ENCODE measurements at places on chromosomes 3 and 15.

- no peak for DNase-seq
Observed at GRCh38 chr3:36696799-36697198, 67.6 kb downstream of the DCLK3 start.

GRCh38 chr3:41365973-41366372, 166.7 kb downstream of the CTNNB1 start:
- no peak for DNase-seq

GRCh38 chr15:69279636-69280035, 19.1 kb upstream of the PAQR5 start:
- DNase-seq, result no peak

DNA sequence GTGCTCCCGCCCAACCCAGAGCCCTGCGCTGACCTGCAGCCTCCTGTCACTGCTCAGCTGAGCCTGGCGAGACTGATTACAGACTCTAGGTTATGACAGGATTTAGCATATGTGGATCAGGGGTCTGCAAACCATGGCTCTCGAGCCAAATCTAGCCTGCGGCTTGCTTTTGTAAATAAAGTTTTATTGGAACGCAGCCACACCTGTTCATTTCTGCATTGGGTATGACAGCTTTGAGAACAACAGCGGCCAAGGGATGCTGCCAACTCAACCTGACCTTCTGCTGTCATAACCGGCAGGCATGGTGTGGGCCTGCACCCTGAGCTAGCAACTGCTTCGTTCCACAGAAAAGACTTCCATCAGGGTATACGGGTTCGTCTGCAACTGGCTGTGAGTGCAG, 50.5 kb upstream of the IQSEC1 start:
- no peak for DNase-seq

DNA sequence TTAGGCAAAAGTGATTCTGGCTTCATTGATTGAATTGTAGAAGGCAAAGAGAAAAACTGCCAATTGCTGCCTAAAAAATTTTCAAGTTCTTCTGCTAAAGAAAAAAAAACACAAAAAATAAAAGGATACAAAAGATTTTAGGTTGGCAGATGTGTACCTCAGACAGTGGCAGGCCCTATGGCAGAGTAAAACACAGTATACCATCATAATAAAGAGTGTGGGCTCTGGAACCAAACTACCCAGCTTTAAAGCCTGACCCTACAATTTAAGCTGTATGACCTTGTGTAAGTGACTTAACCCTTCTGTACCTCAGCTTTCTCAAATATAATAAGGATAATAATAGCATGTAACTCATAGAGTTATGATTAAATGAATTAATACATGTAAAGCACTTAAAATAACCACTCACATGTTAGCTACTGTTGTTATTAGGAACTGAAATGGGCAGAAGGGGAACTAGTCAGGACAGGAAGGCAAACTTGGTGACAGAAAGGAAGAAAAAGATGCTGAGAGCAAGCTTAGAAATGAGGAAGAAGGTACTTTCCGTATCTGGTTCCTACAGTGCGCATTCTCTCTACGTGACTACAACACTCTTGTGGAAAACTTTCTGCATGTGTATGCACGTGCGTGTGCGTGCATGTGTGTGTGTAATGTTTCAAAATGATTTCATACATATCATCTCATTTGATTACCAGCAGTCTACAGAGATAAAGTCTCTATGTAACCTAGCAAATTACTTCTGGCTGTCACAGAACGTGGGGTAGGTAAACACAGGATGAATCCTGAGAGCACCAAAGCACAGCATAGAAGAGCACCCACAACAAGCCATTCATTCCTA, 13.6 kb upstream of the GATM start:
- no peak for DNase-seq

DNA sequence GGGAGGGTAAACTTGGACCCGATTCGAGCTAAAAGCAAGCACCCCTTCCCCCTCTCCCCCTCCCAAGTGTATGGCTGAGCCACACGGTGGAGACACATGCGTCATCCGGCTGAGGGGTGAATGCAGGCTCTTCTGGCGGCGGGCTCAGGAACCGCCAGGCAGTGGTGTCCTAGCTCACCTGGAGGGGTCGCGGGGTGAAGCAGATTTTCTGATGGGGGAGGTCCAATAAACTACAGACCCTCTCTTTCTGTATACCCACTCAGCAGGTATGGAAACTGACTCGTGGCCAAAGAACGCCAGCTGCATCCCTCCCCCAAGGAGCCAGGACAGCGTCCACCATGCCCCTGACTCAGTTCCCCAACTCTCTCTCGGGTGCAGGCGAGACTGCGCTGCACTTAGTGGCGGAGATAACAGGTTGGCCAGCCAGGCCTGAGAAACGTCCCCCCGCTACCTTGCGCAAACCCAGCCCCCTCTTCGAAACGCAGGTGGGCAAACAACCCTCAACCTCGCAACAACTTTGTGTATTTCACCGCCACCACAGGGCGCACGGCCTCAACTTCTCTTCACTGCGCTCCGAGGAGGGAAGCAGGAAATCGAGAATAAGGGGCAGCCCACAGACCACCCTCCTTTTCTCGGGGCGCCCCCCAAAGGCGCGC, 1.3 kb downstream of the MAGI1 start:
- no peak for DNase-seq

- no peak for DNase-seq
Observed at GRCh38 chr3:27034255-27034654, 334.9 kb downstream of the NEK10 start.

DNA sequence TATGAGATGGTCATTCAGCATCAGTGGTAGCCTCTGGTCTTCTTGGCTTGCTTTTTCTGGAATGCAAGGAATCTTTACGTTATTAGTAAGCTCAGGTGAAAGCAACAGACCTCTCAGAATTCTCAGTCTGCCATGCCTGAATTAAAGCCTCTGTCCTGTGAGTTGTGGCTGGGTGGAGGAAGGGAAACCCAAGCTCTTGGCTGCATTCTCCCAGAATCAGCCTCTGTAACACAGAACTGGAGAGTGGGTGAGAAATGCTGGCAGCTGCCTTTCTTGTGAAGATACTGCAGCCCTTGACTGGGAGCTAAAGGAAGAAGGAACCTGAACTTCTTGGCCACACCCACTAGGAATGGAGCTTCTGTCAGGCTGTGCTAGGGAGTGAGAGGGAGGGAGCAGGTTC, 505.8 kb downstream of the EPHA3 start:
- no peak for DNase-seq

DNA sequence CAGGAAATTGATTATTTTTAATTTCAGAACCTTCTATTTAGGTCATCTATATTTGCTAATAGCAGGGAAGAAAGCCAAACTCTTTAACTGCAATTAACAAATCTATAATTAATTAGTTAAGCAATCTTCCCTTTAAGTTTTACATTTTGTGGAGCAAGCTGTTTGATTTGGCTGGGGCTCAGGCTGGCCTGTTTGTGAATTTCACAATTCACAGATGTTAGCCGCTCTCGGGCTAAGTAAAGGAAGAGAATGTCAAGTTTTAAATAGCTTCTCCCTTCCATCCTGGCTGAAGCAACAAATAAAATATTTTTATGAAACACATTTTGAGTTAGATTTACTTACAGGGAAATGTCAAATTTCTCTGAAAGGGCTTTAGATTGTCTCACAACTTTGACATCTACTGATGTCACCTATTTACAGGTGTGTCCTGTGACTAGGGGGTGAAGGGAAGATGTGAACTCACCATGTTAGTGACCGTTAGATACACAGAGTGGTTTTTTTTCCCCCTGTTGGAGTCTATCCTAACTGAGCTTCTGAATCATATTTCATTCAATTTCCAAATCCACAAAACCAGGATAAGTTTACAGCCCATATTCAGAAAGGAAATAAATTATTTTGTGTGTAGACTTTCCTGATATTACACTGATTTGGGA, 1.3 kb upstream of the TP63 start:
- DNase-seq, result no peak

DNA sequence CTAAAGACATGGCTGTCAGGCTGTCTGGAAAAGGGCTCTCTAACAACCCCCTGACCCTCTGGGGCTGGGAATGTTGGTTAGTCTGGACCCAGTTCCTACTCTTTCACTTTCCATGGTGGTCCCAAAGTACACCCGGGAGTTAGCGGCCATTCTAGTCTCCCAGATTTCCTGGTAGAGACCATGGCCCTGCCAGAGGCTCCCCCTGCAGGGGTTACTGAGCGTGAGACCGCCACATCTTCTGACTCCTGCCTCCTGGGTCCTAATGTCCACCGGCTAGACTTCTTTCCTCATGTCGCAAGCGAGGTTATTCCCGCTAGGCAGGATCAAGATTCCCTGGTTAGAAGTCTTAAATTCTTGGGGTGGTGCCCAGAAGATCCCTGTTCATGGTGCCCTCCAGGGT, 540.0 kb upstream of the ROBO1 start:
- DNase-seq, result no peak

DNA sequence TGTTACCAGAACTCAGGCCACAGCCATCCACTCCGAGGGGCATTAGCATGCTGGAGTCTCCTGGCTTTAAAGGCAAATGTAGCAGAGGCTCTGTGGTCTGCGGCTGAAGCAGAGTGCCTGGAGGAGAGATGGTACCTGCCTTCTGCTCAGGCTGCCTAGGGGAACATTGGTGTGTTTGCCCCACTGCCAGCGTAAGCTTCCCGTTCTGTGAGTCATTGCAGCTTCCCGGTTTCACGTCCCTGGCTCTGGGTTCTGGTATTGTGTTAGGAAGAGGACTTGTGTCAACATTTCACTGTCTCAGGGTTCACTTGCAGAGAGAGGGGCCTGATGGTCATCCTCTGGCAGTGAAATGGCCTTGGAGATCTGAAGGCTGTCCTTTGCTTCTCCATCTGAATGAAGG, 1.8 kb downstream of the GASK1A start:
- no peak for DNase-seq

GRCh38 chr3:153159771-153160397, 2.1 kb upstream of the RAP2B start:
- DNase-seq, result no peak

GRCh38 chr3:32157600-32158264, 51.3 kb downstream of the GPD1L start:
- no peak for DNase-seq

- no peak for DNase-seq
Observed at GRCh38 chr3:30894521-30895251, at the start of gene GADL1. TSS of gene GADL1 (minus strand) at chr3:30894661. CDS start at chr3:30894614, 47 bp downstream.

GRCh38 chr15:66558271-66558670, 7.5 kb downstream of the LCTL start:
- no peak for DNase-seq

GRCh38 chr15:50363612-50364011, 8.6 kb upstream of the GABPB1 start:
- no peak for DNase-seq

GRCh38 chr3:44114142-44114541, 127.5 kb upstream of the TOPAZ1 start:
- DNase-seq, result no peak

DNA sequence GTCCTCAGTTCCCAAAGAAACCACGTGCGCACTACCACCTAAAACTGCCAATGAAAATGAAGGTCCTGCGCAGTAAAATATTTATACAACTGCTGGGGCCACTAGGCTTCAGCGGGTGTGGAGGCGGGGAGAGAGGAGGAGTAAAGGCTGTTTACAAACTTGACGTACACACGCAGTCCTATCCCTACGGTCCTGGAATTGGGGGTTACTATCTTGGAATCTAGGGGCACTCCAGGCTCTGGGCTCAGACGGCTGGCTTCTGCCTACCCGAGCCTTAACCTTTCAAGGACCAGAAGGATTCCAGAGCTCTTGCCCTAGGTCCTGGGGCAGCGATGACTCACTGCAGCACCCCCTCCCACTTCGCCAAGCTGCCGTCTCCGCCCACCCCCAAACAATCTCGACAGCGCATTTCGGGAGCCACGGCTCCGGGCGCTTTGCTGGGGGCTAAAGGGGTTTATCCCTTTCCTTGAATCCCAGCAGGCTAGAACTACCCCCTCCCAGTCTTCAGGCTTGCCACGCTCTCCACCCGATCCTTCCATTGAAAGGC, 3.0 kb downstream of the ADAMTS9 start:
- DNase-seq, result no peak

GRCh38 chr3:72590732-72591221, 257.5 kb downstream of the SHQ1 start:
- DNase-seq, result no peak

DNA sequence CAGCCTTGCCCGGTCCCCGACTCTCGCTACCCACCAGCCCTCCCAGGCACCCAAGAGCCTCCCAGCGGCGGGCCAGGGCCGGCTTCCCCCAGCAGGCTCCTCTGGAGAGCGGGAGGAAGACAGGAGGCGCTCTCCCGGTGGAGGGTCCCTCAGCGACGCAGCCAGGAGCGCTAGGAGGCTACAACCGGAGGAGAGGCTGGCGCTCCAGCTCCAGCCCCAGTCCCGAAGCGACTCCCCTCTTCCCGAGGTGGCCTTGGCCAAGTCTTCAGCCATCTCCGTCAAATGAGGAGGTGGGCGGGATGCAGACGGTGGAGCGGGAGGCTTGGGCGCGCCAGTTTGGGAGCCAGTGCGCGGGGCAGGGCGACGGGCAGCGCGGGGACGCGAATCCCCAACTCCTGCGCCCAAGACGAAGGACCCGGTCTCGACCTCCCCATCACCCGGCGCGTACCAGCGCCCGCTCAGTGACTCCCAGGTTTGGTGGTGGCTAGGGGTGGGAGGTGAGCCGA, 722 bp downstream of the CHRNA3 start:
- no peak for DNase-seq

GRCh38 chr3:160374472-160374871, 24.6 kb downstream of the IFT80 start:
- no peak for DNase-seq

DNA sequence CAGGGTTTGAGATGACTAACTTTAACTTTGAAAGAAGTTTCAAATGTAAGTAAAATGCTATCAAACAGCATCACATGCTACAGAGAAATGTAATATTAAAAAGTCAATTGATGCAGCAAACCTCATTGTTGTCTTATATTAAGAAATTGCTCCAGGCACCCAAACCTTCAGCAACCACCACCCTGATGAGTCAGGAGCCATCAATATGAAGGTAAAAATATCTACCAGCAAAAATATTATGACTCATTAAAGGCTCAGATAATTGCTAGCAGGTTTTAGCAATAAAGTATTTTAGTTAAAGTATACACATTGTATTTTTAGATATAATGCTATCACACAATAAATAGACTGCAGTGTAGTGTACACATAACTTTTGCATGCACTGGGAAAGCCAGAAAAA, 746.3 kb downstream of the ZPLD1 start:
- no peak for DNase-seq

DNA sequence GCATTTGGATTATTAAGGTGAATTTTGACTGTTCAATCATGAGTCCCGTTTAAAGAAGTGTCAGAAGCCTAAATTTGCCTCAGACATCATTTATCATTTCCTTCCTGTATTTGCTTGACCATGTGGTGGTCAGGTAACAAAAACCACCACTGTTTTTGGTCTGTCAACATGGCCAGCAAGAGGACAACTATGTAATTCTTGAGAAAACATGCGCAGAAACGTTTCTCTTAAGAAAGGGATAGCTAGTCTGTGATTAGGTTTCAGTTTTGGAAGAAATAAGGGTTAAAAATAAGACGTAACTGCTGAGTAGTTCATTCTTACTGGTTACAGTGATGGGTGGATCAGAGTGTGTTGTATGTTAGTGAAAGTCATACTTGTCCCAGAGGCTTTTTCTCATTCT, 204.5 kb downstream of the AKAP13 start:
- no peak for DNase-seq

GRCh38 chr3:81198216-81198615, 563.2 kb downstream of the GBE1 start:
- DNase-seq, result no peak

- DNase-seq, result no peak
Observed at GRCh38 chr3:138594935-138595610, 1.0 kb upstream of the CEP70 start.

Data from NCI-H774 (cell line).